ENCODE measurements at places on chromosomes 6 and 20.

- no peak for DNase-seq
Observed at GRCh38 chr6:144315226-144315980, 30.3 kb downstream of the UTRN start.

- no peak for DNase-seq
Observed at GRCh38 chr6:14193524-14193923, 76.0 kb downstream of the CD83 start.

DNA sequence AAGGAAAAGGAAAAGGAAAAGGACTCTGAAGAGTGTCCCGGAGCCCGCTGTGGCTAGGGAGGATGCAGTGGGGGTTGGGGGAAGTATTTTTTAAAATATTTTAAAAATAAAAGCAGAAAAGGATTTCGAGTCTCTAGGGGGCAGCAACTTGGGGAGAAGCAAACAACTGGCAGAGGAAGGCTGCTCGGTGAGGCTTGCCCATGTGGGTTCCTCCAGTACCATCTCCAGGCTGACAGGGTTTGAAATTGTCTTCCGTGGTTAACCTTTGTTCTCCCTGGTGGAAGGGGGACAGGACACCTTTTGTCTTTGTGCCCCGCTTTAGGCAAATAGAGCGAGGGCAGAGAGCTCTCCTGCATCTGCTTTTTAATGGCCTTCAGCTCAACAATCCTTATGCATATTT lies 60.4 kb upstream of the SNX9 start:
- no peak for DNase-seq

DNA sequence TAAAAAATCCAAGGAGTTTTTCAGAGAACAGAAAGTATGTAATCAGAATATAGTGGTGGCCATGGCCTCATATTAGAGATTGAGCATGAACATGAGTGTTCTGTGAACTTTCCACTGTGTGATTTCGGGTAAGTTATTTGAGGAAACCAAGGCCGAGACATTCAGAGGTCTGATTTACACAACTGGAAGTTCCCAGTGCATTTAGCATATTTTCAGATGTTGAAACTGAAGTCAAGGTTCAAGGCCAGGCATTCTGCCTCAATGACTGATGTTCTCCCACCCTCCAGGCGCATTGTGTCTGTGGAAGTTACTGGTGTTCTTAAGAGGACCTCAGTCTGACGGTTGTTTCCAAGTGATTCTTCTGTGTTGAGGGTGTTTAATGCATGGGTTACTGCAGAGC lies 26.2 kb downstream of the RNF144B start:
- no peak for DNase-seq

DNA sequence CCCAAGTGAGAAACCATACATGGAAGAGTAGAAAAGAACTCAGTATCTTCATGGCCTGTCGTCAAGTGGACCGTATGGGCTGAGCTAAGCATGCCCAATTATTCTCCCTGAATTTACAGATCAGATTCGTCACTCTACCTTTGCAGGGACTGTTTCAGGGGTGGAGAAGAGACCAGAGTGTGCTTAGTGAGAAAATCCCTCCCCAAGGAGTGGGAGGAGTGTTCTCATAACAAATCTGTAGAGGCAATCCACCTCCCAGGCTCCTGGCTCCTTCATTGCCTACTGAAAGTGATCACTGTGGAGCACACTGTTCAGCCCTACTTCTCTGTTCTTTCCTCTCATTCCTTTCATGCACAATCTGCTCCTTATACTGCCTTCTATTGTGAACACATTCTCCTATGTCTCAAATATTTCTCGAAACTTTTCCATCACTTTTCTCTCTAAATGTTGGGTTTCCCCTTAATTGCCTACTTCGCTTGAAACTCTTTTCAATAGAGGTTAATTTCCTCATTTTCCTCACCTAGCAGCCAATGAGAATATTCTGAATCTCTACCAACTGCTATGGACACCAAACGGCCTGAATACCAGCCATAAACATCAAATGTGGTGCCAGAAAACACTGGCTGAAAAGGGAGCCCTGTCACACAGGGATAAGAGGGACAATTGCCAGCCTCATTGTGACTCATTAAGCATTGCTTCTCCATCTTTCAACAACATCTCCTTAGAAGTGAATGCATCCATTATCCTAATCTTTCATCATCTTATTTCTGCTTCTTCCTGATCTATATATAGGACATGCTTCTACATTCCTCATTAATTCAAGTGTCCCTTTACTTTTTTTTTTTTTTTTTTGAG lies 398.3 kb downstream of the UTRN start:
- no peak for DNase-seq

DNA sequence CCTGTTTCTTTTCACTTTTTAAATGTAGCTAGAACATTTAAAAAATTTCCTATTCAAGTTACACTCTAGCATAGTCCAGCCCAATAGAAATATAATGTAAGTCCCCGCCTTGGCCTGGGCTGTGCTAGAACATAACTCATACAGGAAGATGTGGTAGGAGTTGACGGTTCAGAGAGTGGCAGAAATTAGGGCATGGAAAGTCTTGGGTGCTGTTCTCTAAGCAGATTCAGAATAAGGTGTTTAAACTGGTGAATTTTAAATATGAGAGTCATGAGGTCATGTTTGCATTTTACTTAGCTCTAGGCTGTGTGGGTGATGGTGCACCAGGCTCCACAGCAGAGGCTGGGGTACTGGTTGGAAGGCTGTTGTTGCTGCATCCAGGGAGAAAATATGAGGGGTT lies 256.5 kb downstream of the FARS2 start:
- DNase-seq: no peak

- no peak for DNase-seq
Observed at GRCh38 chr6:27183060-27183832, 64.3 kb upstream of the PRSS16 start.

GRCh38 chr6:131293472-131293911 lies 158.2 kb downstream of the AKAP7 start:
- no peak for DNase-seq

DNA sequence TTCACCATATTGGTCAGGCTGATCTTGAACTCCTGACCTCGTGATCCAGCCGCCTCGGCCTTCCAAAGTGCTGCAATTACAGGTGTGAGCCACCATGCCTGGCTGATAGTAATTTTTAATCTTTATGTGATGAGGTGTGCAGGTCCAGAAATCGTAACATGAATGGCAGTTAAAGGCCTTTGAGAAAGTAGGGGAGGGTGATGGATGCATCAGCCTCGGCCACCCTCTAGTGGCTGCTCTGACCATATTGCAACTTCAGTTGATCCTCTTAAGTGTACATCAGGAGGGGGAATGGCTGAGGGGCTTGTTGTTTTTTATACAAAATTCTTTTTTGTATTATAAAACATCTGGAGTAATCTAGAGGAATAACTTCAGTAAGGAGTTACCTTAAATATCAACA lies 193.0 kb downstream of the ZFAND3 start:
- DNase-seq: no peak
